ENCODE measurements at places on chromosomes 3 and 15.
A peak's percentile ranks its signal among the peaks of the same experiment; 100 is the strongest.

GRCh38 chr3:150844484-150844883, 60.8 kb downstream of the MINDY4B start:
- DNase-seq = no peak

DNA sequence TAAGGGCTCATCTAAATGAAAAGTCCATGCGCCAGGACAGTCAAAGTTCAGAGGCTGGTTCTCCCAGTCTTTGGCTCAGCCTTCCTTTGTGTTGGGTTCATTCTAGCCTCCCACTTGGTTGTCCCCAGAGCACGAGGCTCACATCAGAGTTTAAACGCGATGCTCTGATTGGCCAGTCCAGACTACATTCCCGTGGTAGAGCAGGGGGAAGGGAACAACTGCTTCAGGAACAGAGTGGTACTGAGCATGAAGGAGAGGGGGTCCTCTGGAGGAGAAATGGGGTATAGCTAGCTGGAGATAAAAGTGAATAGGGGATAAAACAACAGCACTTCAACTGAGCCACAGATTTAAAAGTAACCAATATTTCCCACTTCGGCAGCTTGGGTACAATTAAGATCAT, 32.2 kb downstream of the ANAPC13 start:
- DNase-seq = peak; percentile 51

- no peak for DNase-seq
These were observed 68.5 kb downstream of the DHX30 start for GRCh38 chr3:47871389-47871788.

DNA sequence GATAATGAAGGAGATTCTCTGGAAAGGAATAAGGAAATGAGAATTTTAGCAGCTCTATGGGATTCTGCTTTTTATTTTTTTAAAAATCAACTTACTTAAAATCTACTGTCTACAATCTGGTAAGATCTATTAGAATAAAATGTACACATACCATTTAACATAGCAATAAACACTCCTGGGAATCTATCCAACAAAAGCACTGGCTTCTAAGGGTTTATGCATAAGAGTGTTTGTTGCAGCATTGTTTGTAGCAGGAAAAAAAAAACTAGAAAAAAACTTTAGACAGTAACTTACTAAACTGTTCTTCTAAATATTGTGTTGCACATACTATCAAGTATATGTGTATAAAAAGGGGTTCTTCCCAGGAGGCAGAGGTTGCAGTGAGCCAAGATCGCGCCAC, 15.7 kb upstream of the RBP1 start:
- DNase-seq = no peak

GRCh38 chr3:149936812-149937230, 33.9 kb downstream of the PFN2 start:
- peak; percentile 72 for DNase-seq

DNA sequence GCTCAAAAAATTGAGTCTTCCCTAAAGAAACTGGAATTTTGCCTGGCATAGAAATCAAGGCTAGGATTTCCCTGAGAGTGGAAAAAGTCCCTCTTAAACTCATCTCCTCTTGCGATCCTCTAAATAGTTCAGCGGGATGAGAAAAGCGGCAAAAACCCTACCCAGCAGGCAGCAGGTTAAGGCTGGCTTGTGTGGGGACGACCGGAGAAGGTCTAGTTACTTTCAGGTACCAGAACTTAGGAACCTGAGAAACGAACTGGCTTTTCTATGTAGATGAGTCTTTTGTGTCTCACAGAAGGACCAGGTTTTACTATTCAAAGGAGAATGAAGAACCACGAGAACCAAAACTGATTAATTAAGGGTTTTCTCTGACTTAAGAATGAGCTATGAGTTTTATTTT, 523.7 kb upstream of the TGFBR2 start:
- DNase-seq = no peak

DNA sequence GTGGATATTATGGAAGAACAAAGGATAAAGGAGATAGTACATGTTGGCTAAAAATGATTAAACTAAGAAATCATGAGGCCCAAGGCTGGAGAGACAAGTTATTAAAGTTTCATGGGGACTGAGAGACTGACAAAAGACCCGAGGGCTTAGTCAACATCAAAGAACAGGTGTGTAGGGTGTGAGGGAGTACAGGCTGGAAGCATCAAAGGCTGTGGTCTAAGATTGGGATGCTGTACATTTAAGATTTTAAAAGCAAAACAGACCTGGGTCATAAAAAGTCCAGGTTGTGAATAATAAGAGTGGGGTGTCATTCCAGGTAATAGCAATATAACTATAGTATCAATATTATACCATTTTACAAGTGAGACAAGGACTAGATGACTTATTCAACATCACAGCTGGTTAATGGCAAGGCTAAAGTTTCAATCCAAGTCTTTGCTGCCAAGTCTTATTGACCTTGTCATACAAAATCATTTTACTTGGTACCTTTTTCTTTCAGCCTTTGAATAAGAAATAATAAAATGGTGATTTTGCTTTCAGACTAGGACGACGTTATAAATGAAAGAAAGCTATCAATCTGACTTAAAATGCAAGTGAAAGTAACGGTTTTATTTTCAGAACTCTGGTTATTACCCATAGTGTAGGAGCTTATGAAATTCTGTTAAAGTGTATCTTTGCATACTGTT, 211.6 kb downstream of the TNIK start:
- DNase-seq = no peak

DNA sequence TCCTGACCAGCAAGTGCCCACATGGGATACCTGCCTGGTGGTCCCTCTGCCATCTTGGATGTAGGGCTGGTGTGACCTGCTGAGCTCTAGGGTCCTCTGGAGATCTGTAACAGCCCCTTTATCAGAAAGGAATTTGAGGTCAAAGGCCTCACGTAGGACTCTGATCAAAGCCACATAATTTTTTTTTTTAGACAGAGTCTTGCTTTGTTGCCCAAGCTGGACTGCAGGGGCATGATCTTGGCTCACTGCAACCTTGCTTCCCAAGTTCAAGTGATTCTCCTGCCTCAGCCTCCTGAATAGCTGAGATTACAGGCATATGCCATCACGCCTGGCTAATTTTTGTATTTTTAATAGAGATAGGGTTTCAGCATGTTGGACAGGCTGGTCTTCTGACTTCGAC, 9.5 kb downstream of the ITGB5 start:
- DNase-seq = no peak

DNA sequence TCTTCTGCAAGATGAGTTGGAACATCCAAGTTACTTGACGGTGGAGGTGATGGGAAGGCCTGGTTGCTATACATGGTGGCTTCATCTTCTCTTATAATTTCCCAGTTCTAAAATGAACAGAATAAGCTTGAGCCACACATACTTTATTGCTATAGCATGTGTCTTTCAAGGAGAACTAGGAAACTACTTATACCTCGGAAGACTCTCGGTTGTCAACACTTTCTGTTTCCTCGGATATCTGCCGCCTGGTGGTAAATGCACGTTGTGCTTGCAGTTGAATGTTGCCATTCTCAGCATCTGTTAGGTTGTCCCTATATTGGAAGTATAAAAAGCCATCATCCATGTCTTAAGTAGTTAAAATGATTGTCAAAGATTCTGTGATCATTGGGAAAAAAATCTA, 117.5 kb upstream of the PRTG start:
- DNase-seq = no peak

DNA sequence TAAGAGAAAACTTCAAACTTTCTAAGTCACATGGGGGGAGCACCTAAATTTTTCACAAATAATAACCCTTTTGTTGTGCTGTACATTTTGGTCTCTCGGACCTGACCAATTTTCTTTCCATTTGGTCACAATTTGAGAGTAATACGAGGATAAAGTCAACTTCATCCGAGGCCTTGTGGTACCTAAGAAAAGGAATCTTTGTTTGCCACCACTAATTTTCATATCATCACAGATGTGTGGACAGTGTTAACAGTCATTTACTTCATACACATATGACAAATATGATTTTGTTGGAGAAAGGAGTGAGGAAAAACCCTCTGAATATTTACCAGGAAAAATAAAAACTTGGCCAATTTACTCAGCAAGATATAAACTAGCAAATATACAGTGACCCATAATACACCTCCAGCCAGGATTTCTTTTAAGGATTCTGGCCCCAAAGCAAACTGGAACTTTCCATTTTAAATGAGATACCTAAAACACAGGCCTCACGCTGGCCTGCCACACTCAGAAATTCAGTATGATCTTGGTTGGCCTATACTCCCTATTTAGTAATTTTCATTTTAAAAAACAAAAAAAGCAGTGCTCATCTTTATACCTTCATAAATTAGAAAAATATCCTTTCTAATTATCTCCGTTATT, 40.7 kb downstream of the VGLL4 start:
- DNase-seq = peak; percentile 7

- DNase-seq = no peak
These were observed 45.4 kb downstream of the EFHB start for GRCh38 chr3:19888428-19889152.

- DNase-seq = no peak
These were observed at the start of gene MST1R for GRCh38 chr3:49903451-49904424. Gene MST1R, minus strand, starts transcription at chr3:49903873. Its CDS starts 264 bp downstream, at chr3:49903609.

- DNase-seq = no peak
These were observed 41.8 kb downstream of the IFT122 start for GRCh38 chr3:129481766-129482332.
